Activated CD4-positive, alpha-beta T cell treated with anti-CD3 and anti-CD28 coated beads, Interleukin-2, amount 50 U/mL, for 1 hour (primary cell): ENCODE measurements at places on chromosomes 12 and 14.

GRCh38 chr12:24898185-24898584, 50.7 kb downstream of the BCAT1 start:
- no peak for DNase-seq

GRCh38 chr14:99522457-99522891, 41.3 kb downstream of the CCNK start:
- no peak for DNase-seq

DNA sequence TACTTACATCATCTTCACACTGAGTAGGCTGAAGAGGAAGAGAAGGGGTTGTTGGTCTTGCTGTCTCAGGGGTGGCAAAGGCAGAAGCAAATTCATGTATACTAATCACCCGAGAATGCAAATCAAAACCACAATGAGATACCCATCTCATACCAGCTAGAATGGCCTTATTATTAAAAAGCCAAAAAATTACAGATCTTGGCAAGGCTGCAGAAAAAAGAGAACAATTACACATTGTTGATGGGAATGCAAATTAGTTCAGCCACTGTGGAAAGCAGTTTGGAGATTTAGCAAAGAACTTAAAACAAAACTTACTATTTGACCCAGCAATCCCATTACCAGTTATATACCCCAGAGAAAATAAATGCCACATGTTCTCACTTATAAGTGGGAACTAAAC, 154.9 kb downstream of the SEC23A start:
- no peak for DNase-seq

- no peak for DNase-seq
Measured at GRCh38 chr14:31411218-31411727, 9.1 kb downstream of the HEATR5A start.

DNA sequence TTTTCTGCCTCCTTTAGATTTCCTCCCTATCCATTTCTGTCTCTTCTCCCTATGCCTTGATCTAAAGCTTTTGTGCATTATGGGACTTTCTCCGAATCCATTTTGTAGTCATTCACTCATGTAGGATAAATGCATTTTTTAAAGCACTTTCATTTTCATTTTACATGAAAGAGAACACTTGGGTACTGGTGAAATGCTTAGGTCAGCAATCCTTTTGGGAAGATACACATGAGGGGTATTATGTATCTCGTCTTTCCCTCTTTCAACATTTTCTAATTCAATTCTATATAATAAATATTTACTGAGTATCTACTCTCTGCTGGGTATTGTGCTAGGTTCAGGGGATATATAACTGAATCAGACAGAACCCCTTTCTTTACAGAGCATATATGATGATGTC, 577.6 kb downstream of the NRXN3 start:
- no peak for DNase-seq

- no peak for DNase-seq
Measured at GRCh38 chr12:19852100-19852855, 413.0 kb downstream of the AEBP2 start.

DNA sequence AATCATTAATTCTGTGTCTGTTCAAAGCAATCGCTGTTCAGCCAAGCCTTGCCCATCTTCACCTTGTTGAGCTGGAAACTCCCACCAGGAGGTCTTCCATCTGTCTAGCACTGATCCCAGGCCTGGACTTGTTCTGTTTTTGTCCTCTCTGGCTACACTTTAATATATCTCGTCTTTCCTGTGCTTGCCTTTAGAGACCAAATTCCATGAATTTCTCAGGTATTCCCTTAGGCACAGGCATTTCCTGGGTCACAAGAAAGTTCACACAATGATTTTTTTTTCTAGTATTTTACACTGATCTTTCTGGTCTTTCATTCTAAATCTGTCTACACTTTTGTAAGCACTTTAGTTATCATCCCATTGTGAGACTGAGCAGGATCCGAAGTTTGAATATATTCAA, 116.4 kb upstream of the CCND2 start:
- DNase-seq = no peak

DNA sequence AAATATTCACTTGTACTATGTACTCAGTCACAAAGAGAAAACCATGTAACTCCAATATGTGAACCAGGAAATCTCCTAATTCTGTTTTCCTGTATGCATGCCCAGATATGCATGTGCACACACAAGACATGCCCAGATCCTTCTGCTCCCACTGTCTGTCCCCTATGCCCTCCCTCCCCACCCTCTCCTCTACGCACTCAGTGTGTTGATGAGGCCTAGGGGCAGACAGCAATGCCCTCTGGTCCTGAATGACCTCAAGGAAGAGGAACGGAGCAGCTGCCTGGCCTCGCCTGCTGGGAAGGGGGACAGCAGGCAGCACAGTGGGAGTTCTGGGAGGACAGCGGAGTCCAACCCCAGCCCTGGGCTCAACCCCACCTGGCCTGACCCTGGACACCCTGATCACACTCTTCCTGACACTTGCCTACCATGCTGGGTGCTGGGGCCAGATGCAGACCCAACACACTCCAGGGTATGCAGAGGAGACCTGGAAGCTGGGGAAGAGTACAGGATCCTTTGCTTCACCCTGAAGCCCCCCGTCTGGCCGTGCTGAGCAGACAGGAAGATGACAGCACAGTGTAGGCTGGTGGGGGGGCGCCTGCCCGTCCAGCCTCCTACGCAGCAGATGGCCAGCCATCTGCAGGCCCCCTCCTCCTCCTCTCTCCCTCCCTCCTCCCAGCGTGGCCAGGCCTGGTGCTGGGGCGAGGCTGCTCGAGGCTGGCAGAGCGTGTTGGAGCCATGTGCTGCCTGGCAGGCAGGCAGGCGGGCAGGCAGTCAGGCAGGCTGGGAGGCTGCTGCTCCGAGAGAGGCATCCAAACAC, 106.6 kb upstream of the NCOR2 start:
- DNase-seq = no peak

GRCh38 chr14:64060648-64061096, 207.9 kb downstream of the SYNE2 start:
- no peak for DNase-seq

DNA sequence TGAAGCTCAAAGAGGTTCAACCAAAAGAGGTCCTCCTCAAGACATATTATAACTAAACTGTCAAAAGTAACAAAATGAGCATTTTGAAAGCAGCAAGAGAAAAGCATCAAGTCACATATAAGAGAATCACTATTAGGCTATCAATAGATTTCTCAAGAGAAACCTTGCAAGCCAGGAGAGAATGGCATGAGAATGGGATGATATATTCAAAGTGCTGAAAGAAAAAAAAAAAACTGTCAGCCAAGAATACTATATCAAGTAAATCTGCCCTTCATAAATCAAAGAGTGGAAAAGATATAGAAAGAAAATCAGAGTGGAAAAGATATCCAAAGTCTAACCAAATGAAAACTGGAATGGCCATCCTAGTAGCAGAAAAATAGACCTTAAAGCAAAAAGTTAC, 39.3 kb upstream of the TSPAN11 start:
- DNase-seq = no peak

DNA sequence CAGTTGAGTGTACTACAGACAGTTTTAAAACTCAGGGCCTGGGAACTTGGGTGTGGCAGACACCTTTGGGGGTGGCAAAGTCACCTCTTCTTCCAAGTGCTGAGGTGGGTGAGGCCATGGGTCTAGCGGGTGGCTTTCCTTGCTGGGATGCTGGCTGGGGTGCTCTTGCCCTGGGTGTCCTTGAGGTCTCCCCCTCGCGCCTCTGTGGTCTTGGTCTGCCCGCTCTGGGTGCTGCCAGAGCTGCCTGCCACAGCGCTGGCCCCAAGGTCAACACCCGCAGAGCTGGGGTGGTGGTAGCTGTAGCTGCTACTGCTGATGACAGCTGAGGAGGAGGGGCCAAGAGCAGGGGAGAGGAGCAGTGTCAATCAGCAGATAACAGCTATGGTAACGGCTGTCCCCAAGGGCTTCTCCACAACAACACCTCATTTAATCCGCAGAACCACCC, 6.8 kb downstream of the KRT74 start:
- no peak for DNase-seq
